ENCODE measurements at places on chromosomes 16 and 17. TPM values are rescaled to one million over a fixed set of nuclear protein-coding genes. Genes with fewer than 3 reads are reported as not detected.

Gene SLFN12L
- total RNA-seq = 0.12 TPM

Gene YPEL2
- total RNA-seq = 16.9 TPM

Gene NPIPB5
- 90.3 TPM for total RNA-seq

Gene SDR42E1
- total RNA-seq = under 0.01 TPM

Gene GPR179
- total RNA-seq = under 0.01 TPM

Gene LCAT
- total RNA-seq = 8.2 TPM

Gene ATP1B2
- total RNA-seq = under 0.01 TPM

Gene GUCY2D
- total RNA-seq = not detected

Gene SPATA32
- under 0.01 TPM for total RNA-seq
